CD4-positive, alpha-beta memory T cell (primary cell): ENCODE measurements at places on chromosomes 1 and 21. TPM values are rescaled to one million over a fixed set of nuclear protein-coding genes. Genes with fewer than 3 reads are reported as not detected.

The ARMH1 gene
- total RNA-seq: 74.5 TPM

The COL6A1 gene
- total RNA-seq: 6.0 TPM

The SYTL1 gene
- total RNA-seq: 158 TPM

The DPT gene
- total RNA-seq: not detected

The OR2M3 gene
- not detected for total RNA-seq

The IL20 gene
- total RNA-seq: not detected

DNA sequence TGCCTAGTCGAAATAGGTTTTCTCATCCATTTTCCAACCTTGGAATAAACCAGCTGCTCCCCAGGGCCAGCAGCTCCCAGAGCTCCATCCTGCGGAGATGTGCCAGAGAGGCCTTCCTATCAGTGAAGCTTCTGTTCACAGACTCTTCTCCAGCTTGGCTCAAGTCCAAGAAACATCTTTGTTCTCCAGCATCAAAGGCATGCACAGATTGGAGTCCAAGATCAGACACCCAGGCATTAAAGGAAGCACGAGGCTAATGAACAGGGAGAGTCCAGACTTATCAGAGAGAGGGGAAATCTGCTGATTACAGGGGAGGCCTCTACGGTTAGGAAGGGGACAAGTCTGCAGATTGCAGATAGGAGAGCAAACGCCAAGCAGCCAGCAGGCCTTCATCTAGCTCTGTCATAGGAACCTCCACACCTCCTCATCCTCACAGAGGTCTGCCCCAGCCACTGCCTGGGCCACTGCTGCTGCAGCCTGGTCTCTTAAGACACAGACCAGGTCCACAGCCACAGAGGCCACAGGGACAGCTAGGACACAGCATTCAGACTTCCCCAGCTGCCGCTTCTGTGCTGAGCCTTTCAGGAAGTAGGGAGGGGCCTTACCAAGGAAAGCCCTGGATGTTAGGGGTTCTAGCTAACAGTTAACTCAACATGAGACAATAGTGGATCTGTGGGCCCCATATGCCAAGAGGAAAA, 3.4 kb downstream of the PRR9 start:
- no peak for DNase-seq

GRCh38 chr1:161054805-161055204, 9.0 kb upstream of the USF1 start:
- DNase-seq: no peak

GRCh38 chr21:31656199-31657095, 3.0 kb upstream of the SOD1 start:
- DNase-seq: no peak

- no peak for DNase-seq
These were observed 9.8 kb upstream of the CR1 start for GRCh38 chr1:207486198-207486597.

GRCh38 chr1:119711804-119712341, at the start of gene PHGDH:
Gene PHGDH, plus strand, starts transcription at chr1:119711934. Its CDS starts 89 bp downstream, at chr1:119712023.
- no peak for DNase-seq

DNA sequence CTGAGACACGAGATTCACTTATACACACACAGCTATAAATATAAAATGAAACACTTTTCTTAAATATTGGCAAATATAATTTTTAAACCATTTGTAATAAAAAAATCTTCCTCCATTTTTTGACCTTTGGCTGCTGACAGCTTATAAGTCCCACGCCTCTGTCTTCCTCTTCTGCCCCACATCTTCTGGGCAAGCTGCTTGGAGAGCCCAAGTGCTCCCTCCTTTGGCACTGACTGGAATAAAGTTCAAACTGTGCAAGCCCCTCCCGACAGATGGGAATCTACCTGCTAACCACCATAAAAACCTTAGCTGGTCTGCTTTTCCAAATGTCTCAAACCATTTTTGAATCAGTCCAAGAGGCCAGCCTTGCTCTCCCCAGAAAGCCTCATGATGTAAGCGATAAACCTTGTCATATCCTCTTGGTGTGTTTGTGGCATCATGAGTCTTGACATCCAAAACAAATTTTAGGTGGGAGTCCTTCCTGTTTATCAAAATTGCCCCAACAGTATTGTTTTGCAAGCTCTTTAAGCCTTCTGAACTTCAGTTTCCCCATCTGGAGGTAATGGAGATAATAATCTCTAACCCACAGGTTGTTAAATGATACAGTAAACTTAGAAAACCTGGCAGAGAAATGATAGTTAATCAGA, 99.8 kb downstream of the SNX7 start:
- no peak for DNase-seq

GRCh38 chr1:200021577-200022238, 5.8 kb upstream of the NR5A2 start:
- no peak for DNase-seq

- DNase-seq: no peak
These were observed 144.3 kb downstream of the DNM3 start for GRCh38 chr1:171985639-171986038.
